Fibroblast of the aortic adventitia (primary cell): ENCODE measurements at places on chromosomes 1 and 21. TPM values are rescaled to one million over a fixed set of nuclear protein-coding genes. Genes with fewer than 3 reads are reported as not detected.

The SPOCD1 gene
- 3.4 and 37.2 TPM in 2 replicates for total RNA-seq

The ARID1A gene
- 17.4 and 26.9 TPM in 2 replicates for total RNA-seq

The KCNJ6 gene
- under 0.01 TPM in 1 of 2 replicates, not detected in the other for total RNA-seq

The LCE6A gene
- not detected in 2 replicates for total RNA-seq

The SPSB1 gene
- 18.2 and 37.6 TPM in 2 replicates for total RNA-seq

The FAM110D gene
- not detected in 2 replicates for total RNA-seq

The OR2T2 gene
- not detected in 2 replicates for total RNA-seq

The C21orf58 gene
- 3.6 and 10.2 TPM in 2 replicates for total RNA-seq

The S100B gene
- total RNA-seq = 1.1 and 1.2 TPM in 2 replicates

The ARHGEF11 gene
- 32.2 and 53.2 TPM in 2 replicates for total RNA-seq

The OR2L2 gene
- not detected in 2 replicates for total RNA-seq

The LIPI gene
- not detected in 2 replicates for total RNA-seq

The PAQR7 gene
- total RNA-seq = 2.8 and 6.9 TPM in 2 replicates

The LDLRAD1 gene
- not detected in 2 replicates for total RNA-seq

The KRTAP10-7 gene
- total RNA-seq = not detected in 2 replicates

The UTS2 gene
- not detected in 2 replicates for total RNA-seq

The C1orf185 gene
- total RNA-seq = not detected in 2 replicates

The FAM89A gene
- total RNA-seq = 2.0 and 13.4 TPM in 2 replicates

The CD5L gene
- total RNA-seq = not detected in 2 replicates

The MCOLN3 gene
- total RNA-seq = 0.90 and 2.3 TPM in 2 replicates

The GPR37L1 gene
- not detected in 2 replicates for total RNA-seq

The RHOU gene
- 4.2 and 38.3 TPM in 2 replicates for total RNA-seq

The TPTE gene
- not detected in 2 replicates for total RNA-seq

The CADM3 gene
- 6.0 TPM in 1 of 2 replicates, not detected in the other for total RNA-seq

The TFAP2E gene
- total RNA-seq = 0.18 and 0.25 TPM in 2 replicates

The NBPF4 gene
- not detected in 2 replicates for total RNA-seq

The DEPDC1 gene
- 1.6 and 36.1 TPM in 2 replicates for total RNA-seq

The ADAMTS5 gene
- 4.6 and 24.0 TPM in 2 replicates for total RNA-seq

The RGS4 gene
- 255 and 538 TPM in 2 replicates for total RNA-seq

The MNDA gene
- not detected in 2 replicates for total RNA-seq

The PKLR gene
- not detected in 2 replicates for total RNA-seq

The PADI4 gene
- total RNA-seq = not detected in 2 replicates

The DAB1 gene
- 0.45 and 3.2 TPM in 2 replicates for total RNA-seq

The RNASEL gene
- total RNA-seq = 9.5 and 12.3 TPM in 2 replicates

The VHLL gene
- total RNA-seq = not detected in 2 replicates

The OLFM3 gene
- not detected in 2 replicates for total RNA-seq

The ASCL5 gene
- not detected in 2 replicates for total RNA-seq

The TRIM46 gene
- total RNA-seq = 5.2 and 13.2 TPM in 2 replicates

The C2CD2 gene
- 14.7 and 20.2 TPM in 2 replicates for total RNA-seq

The CAMSAP2 gene
- 53.8 and 57.5 TPM in 2 replicates for total RNA-seq

The WNT9A gene
- total RNA-seq = 0.41 and 0.99 TPM in 2 replicates

The OSCP1 gene
- 2.7 and 8.7 TPM in 2 replicates for total RNA-seq

The FCRL6 gene
- not detected in 2 replicates for total RNA-seq
